Effector CD4-positive, alpha-beta T cell (primary cell): ENCODE measurements at places on chromosomes 5 and 9.

DNA sequence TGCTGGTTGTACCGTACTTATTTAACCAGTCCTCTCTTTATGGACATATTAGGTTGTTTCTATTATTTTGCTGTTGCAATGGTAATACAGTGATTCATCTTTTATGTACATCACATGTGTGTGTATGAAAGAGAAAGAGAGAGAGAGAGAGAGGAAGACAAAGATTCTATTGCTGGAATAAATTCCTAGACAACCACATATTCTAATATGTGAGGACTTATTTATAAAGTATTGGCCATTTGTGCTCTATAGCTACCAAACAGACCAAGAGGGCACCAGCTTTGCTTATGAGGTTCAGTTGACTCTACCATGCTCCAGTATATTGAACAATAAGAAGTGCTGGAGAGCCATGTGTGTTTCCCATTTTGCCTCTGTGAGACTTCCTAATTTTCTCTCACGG, 513.5 kb downstream of the DMAC1 start:
- no peak for DNase-seq

DNA sequence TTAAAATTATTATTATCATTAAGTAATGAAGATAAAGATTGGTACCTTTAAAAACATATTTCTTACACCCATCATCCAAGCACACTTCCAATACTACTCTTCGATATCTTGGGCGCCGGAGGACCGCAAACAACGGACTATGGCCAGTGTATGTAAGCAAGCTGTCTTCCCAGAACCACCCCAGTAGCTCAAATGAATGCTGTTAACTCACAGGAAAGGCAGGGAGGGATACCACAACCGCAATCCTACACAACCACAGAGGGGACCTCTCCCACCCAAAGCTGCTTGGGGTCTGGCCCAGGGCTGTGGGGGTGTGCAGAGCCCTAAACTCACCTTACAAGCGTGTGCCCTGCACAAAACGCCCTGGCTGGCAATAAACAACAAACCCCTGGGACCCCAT, 20.6 kb downstream of the GOLM1 start:
- DNase-seq, result no peak

DNA sequence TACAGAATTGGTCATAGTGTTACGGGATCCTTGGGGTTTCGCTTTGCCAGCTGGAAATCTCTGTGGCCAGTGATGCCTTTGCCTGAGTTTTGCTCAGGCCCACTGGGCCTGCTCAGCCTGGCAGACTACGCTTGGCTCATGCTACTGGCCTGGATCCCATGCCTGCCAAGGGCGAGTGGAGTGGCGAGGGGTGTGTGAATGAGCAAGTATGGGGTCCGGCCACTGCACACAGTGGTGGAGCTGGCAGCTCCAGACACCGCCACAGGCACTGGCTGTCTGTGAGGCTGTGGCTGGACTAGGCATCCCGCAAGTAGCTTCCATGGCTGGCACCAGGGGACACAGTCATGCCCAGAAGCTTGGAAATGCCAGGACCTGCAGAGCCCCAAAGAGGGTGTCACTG, 240.3 kb downstream of the ARRDC3 start:
- DNase-seq, result no peak

- DNase-seq, result no peak
These were observed 27.1 kb upstream of the GHR start for GRCh38 chr5:42396111-42396510.

GRCh38 chr9:89410641-89411350, 87.1 kb downstream of the SEMA4D start:
- DNase-seq, result peak; percentile 29

DNA sequence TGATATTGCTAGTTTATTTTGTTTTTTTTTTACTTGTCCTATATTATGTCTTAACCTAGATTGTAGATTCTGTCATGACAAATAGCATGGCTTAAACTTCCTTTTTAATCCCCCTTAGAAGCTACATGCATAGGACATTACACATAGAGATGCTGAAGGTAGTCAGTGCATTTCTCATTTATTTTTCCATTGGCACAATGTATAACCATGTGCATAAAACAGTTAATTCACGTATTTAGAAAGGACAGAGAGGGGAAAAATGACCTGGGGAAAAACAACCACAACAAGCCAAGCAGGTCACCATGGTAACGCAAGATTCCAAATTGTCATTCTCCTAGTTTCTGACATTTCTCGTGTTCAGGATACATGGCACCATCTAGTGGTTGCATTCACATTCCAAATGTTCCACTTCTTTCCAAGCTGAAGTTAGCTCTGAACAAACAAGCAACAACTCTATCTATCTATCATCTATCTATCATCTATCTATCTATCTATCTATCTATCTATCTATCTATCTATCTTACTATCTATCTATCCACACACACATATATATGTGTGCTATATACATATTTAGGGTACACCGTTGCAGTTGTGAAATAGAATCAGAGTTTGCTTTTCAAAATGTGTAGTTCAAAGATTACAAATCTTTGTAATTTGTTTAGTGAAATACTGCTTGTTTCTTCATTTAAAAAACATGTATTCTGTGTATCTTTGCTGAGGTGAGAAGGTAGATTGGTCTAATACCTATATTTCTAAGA, 487.2 kb upstream of the ST8SIA4 start:
- no peak for DNase-seq

GRCh38 chr5:72324189-72324825, 4.1 kb downstream of the PTCD2 start:
- DNase-seq, result no peak

DNA sequence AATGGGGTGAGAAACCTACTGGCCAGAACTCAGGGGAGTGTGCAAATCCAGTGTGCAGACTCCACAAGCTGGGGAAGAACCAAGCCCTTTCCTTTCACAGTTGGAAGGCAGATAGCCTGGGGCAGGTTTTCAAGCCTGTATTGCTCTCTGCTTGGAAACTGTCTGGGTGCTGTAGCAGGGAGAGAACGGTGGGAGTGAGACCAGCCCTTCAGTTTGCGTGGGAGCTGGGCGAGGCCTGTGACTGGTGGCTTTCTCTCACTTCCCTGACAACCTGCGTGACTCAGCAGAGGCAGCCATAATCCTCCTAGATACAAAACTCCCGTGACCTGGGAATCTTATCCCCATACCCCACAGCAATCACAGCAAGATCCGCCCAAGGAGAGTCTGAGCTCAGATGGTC, 44.9 kb upstream of the SNCAIP start:
- no peak for DNase-seq

DNA sequence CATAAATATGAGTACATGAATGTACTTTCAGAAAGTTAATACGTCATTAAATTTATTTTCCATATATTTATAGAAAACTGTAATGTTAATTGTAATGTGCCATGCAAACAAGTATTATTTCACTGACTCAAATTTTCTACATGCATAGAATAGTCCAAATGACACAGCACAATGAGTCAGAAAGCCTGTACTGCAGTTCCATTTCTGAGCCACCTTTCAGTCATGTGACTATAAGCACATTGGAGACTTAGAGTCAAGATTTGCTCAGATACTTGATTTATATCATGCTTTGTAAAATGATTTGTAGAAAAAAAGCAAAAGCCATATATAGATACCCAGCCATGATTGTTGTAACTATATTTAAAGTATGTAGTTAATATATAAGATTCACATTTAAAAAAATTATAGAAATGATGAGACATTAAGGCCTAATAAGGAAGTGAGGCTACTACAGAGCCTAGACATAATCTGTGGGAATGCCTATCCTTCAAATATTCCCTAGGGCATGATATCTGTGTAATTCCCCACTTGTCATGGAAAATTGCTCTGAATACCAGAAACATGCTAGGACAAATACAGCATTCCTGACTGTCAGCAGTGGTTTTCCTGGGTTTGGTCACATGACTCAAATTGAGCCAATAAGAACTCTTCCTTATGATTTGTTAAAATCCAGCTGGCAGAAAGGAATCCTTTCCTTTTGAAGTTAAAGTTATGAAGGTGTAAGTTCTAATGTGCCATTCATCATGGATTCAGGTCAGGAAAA, 50.0 kb downstream of the PTPRD start:
- DNase-seq, result no peak

GRCh38 chr9:19255821-19256220, 25.3 kb downstream of the DENND4C start:
- DNase-seq, result no peak

DNA sequence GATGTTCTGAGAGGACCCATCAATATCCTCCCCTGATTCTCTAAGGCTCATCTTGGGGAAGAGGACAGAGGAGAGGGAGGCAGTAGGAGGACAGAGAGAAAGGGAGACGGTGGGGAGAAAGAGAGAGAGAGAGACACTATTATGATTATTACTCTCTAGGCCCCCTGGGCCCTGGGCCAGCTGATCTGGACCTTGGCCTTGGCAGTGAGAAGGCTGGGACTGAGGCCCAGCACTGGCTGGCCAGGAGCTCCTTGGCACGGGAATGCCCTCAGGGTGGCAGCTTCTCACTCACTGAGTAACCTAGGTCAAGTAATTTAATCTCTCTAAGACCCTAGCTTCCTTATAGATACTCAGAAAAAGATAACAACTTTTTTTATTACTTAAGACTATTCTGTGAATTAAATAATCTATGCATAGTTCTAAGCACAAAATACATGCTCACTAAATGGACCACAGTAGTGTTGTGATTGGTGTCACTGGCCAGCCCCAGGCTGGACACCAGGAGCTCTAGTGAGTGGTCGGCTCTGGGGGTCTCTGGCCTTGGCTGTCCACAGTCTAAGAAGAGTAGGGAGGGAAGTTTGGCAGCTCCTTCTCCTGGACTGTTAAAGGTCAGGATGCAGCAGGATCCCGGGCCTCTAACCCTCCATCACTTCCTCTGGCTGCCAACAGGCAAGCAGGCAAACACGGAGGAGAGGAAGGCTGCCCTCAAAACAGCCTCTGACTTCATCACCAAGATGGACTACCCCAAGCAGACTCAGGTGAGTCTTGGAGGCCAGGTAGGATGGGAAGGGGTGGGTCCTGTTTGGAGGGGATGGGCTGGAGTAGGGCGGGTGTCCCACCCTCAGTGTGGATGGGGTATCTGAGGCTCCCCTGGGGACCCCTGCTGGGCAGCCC, 50.0 kb downstream of the GSN start:
- DNase-seq, result no peak

DNA sequence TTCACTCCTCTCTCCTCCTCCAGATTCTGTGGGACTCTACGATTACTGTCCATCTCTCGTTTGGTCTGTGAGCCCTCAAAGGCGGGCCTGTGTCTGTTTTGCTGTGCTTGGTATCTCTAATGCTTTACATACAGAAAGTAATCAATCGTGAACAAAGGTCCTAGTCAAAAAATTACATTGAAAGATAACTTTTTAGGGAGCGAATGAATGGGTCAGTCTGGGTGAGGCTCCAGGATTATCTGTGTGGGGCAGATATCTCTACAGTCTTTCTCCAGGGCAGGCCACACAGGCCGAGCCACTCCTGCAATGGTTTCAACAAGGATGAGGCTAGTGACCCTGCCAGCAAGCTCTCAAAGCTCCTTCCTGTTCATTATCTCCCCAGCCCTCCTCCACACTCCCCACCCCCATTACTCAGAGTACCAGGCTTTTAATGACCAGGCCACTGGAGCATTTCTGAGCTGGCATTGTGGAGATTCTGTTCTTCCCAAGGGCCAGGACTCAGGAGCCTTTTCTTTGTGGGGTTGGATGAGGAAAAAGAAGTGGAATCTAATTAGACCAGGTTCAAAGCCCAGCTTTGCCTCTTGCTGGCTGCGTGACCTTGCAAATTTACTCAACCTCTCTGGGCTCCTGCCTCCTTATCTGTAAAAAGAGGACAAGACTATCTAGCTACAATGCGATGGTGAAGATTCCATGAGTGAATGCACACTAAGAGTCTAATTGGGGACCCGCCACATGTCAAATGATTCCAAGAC, 10.2 kb downstream of the CORO2A start:
- no peak for DNase-seq

DNA sequence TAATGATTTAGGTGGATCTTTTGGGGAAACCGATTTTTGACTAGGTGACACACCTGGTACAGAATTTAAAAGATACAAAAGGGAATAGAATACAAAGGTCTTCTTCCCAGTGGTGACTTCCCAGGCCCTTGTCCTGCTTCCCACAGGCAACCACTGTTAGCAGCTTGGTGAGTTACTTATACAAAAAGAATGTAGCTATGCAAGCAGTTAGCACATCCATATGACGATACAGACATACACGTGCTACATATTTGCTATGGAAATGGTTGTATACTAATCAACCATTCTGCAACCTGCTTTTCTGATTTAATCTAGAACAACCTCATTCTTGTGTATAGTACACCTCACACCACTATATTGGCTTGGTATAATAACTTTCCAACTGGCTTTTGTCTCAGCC, 51.0 kb downstream of the OTULIN start:
- no peak for DNase-seq

DNA sequence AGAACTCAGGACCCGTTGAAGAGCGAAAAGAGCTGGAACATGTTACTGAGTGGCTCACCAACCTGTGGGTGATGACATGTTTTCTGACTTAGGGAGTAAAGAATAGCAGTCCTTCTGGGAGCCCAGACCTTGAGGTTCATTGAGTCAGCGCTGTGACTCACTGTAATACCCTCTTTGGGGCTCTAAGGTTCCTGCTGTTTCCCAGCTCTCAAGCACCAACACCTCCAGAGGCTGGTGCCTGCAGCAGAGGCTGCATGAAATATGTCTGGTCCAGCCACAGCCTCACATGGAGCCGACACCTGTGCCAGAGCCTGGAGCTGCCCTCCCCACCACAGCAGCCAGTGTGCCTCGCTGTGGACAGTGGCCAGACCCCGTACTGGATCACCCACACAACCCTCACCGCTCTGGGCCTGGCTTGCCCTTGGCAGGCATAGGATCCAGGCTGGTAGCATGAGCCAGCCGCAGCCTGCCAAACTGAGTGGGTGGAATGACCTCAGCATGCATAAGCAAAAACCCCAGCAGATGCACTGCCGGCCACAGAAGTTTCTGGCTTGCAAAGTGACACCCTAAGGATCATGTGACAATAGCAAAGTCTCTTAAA, 143.5 kb upstream of the MRPS30 start:
- no peak for DNase-seq

DNA sequence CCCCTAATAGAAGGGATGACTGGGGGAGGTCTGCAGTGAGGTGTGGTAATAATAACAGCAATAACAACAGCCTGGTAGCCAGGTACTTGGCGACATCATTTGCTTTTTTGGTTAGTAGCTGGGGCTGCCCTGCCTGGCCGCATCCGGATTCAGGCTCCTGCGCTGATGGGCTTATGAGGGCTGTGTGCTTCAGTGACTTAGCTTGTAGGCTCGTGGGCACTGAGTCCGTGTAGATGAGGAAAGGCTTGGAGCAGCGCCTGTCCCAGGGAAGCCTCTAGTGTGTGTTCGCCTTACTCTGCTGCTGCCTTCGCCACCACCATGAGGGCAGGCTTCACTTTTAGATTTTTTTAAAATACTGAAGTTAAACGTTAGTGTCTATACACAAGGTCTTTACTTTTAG, 4.5 kb downstream of the NDUFS6 start:
- DNase-seq, result no peak

- no peak for DNase-seq
These were observed 235.6 kb upstream of the RPS23 start for GRCh38 chr5:82513738-82514137.
